Astrocyte of the spinal cord (primary cell): ENCODE measurements at places on chromosomes 2 and 18.

- no peak for DNase-seq
These were observed 172.0 kb downstream of the AFF3 start for GRCh38 chr2:99970292-99970868.

DNA sequence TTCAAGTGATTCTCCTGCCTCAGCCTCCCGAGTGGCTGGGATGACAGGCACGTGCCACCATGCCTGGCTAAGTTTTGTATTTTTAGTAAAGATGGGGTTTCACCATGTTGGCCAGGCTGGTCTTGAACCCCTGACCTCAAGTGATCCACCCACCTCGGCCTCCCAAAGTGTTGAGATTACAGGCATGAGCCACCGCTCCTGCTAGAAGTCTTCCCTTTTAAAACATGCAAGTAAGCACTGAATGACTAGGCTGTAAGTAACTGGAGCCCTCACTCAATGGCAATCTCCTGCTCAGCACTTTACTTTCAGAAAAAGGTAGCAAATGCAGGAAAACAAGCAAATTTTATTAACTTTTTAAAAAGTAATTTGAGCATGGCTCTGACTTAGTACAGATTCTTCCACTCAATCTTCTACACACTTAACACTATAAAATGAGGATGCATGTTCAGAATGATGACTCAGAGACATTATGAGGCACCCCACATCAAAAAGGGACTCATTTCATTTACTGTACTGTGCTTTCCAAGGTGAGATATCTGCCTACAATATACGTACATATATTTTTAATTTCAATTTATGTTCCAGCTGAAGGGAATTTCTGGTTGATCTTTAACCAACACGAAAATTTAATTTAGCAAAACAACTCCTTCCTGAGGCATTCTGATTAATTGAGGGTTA lies 6.6 kb upstream of the NCK2 start:
- DNase-seq = peak; percentile 18

DNA sequence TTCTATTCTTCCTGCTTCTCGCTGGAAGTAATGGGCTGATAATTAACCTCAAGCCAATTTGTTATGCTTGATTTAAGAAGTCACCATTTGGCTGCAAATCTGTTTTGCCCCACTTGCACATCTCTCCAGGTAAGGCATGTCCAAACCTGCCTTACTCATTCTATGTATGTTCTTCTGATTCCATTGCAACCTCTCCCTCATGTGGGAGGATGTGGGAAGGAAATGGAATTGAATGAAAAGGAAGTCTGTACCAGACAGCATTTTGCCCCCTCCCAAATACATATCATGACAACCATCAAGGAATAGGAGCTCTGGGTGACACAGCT lies 131.7 kb downstream of the NRP2 start:
- no peak for DNase-seq

- no peak for DNase-seq
These were observed 18.6 kb upstream of the SPAG16 start for GRCh38 chr2:213265679-213266078.

- DNase-seq = no peak
These were observed 80.5 kb upstream of the KIF5C start for GRCh38 chr2:148794558-148794957.

DNA sequence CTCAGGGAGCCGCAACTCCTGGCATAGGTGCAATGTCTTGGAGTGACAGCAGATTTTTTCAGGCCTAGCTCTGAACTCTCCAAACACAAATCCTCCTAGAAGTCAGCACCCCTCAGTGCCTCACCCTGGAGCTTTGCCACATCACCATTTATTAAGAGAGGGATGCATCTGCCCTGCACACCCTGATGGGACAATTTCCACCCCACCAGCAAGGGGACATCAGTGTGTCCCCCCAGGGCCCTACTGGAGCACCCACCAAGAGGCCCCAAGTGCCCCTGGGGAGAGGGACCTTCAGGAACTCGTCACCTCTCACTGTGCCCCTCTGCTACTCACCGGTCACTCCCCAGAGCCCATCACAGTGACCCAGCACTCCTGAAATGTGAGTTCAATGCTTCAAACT lies 144.7 kb downstream of the NDUFA10 start:
- DNase-seq = no peak

DNA sequence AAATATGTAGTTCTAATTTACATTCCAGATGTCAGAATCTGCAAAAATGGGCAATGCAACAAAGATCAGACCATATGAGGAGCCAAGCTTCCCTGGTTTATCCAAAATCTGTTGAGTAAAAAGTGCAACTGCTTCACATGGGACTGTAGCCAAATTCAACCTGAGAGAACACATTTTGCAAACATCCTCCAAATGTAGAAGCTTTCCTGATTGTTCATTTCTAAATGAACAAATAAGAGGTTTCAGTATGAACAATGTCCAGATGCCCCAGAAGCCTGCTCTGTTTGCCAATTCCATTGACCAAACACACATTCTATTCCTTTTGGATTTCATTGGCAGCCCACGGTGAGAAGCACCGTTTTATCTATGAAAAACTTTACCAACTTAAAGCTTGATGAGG lies 117.9 kb upstream of the OSR1 start:
- no peak for DNase-seq

DNA sequence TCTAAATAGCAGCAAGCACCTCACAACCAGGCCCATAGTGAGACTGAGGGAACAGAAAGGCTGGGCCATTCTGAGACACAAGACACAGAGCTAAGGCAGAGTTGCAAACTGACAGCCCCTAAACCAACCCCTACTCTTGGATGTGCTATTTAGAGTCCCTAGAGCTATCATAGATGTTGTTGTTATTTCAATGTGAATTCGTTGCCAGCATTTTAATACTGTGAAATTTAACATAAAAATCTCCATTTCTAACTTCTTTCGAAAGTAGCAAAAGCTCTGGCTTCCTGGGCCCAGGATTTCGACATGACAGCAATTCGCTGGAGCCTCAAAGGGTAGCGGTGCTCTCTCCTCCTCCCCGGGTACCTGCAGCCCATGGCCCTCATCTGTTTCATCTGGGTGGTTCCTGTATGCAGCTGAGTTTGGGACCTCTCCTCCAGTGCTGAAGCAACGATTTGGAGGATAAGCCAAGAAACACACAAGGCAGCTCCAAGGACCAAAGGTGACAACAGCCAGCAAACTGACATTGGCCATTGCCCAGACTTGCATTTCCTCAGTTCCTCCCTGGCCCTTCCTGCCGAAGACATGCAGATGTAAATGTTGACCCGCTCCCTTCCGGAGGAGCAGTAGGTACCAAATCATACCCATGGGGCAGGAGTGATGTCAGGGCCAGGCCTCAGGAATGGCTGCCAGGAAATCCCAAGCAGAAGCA lies 254.4 kb upstream of the NCKAP5 start:
- DNase-seq = no peak

DNA sequence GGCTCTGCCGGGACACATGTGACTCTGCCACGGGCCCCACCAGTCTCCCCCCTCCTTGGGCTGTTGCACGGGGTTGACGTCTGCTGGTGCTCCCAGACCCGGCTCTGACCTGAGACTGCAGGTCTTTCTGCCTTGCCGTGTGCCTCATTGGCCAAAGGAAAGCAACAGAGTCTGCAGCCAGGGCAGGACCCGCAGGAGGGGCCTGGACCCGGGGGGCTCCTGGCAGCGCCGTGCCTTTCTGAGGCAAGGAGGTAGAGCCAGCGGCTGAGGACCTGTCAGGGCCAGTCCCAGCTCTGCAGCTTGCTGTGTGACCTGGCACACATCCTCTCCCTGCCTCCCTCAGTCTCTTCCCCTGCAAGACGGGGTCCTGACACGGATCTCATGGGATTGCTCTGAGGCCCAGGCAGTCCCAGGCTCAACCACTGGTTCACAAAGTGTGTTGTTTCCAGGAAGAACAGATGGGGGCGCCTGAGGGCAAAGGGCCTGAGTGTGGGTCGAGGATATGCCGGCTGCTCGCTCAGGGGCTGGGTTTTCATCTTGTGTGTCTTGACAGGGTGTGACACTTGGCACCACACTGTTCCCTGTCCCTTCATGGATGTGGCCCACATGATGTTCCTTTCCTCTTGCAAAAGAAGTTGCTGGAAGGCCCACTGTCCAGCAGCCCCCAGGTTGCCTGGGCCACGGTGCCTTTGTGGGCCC lies 9.0 kb downstream of the CAPN10 start:
- no peak for DNase-seq
